Cerebellum (tissue), 4 donors: ENCODE measurements at places on chromosomes 5 and 9. TPM values are rescaled to one million over a fixed set of nuclear protein-coding genes. Genes with fewer than 3 reads are reported as not detected.

DNA sequence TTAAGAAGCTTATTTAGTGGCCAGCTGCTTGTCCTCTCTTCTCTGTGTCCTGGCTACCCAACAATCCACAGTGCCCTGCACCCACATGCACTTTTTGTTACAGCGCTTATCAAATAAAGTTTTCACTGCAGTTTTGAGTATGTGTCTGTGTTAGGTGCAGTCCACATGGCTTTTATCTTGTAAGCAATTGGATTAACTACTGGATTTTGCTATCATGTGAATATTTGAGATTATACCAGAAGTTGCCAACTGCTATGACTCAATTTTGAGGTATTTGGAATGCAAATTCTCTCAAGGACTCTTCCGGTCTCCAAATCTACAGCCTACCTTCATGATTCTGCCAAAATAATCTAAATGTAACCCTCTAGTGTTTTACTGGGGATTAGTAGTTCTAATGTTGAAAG lies 690.2 kb downstream of the NR2F1-AS1 start:
- DNase-seq, result no peak

DNA sequence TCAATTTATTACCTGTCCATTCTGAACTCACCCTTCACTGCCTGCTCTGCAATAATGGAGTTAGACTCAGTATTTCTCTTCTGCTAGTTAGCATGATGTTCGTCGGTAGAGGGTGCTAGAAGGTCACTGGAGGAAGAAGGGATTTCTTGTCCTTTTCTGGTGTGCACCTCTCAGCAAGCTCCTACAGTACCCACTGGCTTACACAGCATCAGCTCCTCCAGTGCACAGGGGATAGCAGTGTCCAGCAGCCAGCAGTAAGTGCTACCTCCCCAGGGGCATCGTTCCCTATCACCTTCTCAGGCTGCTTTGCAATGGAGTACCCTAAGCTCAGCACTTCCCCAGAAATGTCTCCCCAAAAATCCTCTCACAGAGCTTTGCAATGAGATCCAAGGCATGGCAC lies 45.9 kb upstream of the APC start:
- DNase-seq, result no peak

LSM11 gene
- 61.5 TPM for total RNA-seq

DNA sequence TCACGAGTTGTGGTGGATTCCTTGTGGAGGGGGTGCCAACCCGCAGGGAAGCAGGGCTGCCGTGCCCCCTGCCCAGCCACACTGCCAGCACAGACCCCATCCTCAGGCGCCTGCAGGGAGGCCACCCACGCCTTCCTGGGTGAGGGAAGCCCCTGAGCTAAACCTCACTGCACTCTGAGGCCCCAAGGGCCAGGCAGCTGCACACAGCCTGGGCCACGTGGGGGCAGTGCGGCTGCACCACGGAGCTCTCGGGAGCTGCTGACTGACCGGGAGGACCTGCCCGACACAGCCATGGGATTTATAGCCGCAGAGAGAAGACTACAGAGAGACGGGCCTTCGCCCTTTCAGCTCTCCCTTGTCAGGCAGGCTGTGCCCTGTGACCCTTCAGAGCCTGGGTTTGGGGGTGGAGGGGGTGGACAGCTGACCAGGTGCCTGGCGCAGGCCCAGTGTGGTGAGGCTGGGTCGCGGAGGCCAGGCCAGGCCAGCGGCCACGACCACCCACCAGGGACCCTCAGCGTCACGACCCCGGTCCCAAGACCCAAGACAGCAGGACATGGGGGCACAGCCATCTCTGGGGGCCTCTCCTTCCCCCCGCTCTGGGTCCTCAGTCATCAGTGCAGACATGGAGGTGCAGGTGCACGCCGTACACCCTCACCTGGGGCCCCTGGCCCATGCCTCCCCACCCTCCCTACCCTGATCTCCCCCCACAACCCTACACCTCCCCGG lies 4.3 kb upstream of the AHRR start:
- DNase-seq, result no peak

DNA sequence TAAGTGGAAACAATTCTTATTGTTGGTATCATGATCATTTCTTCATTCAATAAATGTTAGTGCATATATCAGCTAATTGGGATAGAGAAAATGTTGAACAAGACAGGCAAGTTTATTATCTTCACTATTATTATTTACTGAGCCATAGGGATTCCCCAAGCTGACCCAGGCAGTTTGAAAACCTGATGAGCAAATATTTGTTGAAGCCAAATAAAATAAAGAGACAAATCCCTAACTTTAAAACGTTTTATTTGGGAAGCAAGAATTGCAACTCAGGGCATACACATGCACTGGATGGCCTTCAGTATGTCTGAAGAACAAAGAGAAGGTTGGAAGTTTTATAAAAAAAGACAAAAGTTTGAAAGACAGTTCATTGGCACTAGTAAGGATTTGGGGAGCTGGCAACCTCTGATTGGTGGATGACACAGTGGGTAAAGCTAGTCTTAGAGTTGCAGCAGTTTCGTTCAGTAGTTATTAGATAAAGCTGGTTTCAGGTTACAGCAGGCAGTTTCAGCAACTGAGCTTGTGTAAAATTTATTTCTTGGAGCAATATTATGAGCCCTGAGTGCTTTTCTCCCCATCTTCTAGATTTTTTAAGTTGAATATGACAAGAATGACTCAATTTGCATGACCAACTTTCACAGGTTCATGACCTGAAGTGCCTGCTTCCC lies 44.7 kb upstream of the PRLR start:
- no peak for DNase-seq

NME5 gene
- total RNA-seq, result 14.7 TPM

TMEM174 gene
- not detected for total RNA-seq
